ENCODE measurements at places on chromosomes 4 and X.

DNA sequence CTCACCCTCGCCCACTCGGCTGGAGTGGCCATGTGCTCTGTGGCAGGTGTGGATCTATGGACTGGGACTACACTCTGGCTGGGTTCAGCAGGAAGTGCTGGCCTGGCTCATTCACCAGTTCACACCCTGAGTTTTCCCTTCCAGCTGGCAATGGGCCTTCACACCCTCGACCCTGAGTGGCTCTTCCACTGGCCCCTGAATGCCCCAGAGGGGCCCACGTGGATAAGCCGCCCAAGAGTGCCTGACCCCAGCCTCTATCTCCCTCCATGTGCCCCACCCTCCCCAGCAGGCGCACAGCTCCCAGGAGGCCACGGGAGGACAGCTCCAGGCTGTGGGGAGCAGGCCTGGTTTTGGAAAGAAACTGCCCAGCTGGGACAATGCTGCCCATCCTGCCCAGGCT lies 234.1 kb downstream of the AFAP1 start:
- DNase-seq, result no peak

DNA sequence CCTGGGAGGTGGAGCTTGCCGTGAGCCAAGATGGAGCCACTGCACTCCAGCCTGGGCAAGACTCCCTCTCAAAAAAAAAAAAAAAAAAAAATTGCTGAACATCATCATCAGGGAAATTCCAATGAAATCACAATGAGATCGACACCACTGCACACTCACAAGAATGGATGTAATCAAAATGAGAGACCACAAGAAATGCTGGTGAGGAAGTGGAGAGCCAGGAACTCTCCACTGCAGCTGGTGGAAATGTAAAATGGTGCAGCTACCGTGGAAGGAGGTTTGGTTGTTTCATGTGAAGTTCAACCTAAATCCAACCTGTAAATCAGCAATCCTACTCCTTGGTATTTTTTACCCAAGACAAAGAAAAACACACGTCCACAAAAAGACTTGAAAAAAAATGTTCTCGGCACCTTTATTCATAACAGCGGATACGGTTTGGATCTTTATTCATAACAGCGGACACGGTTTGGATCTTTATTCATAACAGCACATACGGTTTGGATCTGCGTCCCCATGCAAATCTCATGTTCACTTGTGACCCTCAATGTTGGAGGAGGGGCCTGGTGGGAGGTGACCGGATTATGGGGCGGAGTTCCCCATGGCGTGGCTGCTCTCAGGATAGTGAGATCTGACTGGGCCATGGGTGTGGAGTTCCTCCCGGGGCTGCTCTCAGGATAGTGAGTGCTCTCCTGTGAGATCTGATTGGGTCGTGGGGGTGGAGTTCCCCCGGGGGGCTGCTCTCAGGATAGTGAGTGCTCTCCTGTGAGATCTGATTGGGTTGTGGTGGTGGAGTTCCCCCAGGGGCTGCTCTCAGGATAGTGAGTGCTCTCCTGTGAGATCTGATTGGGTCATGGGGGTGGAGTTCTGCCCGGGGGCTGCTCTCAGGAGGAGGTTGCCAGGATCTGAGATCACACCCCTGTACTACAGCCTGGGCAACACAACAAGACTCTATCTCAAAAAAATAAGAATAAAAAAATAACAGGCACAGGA lies 7.7 kb downstream of the GAK start:
- no peak for DNase-seq

GRCh38 chr4:24557026-24558025 lies 27.0 kb downstream of the DHX15 start:
- no peak for DNase-seq

- DNase-seq, result no peak
Measured at GRCh38 chrX:129981752-129982299, 609 bp upstream of the BCORL1 start.

GRCh38 chr4:85607624-85608023 lies 132.7 kb downstream of the ARHGAP24 start:
- DNase-seq, result no peak

DNA sequence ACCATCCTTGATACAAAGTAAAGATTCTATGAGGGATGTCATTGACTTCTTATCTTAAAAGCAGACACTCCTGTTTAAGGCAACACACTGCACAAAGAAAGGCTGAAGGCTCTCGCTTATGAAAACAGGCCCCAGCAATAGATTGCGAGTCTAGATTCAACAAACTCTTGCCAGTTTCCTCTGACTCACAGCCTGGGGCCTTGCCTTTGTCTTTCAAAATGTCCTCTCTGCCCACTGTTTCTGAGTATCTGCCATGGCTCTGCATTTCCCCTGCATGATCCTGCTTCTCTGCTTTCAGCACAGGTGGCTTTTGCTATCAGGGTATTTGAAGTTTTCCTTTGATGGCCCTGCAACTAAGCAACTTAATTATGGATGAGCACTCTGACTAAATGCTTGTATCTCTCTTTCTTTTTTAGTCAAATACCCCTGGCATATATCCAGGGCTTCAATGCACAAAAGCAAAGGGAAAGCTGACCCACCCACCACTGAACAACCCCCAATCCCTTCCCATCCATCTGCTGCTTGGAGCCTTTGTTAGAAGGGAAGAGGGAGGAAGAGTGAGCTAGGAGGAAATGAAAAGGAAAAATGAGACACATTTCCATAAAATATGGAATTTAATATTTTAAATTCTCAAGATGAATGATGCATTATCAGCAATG lies 32.2 kb downstream of the NDP start:
- no peak for DNase-seq

GRCh38 chr4:105147553-105148161 lies 981 bp downstream of the TET2 start:
- peak; percentile 18 for DNase-seq
